ENCODE measurements at places on chromosomes 1 and 21.

GRCh38 chr1:21385022-21385421, 54.9 kb upstream of the NBPF3 start:
- DNase-seq: no peak

DNA sequence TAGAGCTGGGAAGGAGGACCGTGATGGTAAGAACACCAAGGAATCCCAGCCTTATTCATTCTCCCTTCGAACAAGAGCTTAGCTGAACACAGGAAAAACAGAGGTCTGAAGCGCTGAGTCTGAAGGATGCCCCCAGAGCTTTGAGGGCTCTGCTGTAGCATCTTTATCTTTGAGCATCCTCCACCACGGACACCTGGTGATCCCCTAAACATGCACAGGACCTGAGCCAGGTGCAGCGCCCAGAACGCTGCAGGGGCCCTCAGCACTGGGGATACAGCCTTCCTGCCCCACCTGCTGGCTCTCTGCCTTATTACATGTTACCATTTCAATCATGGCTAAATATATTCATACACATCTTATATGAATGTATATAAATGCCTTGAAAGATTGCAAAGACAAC, 7.7 kb upstream of the GPATCH4 start:
- peak; percentile 63 for DNase-seq

DNA sequence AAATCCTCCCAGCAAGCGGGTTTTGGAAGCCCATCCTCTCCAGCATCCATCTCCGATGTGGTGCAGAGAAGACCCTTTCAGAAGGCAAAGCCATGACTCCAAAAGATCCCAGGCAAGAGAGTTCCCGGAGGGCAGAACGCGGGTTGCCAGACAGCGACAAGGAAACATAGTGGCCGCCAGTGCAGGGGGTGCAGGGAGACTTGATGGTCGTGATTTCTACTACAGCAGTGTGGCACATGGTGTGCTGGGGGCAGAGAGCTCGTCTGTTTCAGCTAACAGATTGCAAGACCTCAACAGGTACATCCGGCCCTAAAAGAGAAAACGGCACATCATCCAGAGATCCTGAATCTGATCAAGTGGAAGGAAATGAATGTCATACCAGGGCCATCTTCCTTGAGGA, 74.3 kb downstream of the HLCS start:
- no peak for DNase-seq

DNA sequence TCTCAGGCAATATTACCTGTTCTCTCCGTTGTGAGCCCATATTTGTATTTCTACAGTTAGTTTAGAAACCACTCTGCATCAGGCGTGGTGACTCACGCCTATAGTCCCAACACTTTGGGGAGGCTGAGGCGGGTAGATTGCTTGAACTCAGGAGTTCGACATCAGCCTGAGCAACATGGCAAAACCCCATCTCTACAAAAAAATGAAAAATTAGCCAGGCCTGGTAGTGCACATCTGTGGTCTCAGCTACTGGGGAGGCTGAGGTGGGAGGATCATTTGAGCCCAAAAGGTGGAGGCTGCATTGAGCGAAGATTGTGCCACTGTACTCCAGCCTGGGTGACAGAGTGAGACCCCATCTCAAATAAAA, 19.7 kb upstream of the ID3 start:
- DNase-seq: no peak

GRCh38 chr1:27592232-27592930, 11.6 kb downstream of the AHDC1 start:
- DNase-seq: no peak

GRCh38 chr1:228415221-228415620, 1.4 kb downstream of the TRIM17 start:
- DNase-seq: no peak

GRCh38 chr1:44934791-44935190, 51.6 kb downstream of the EIF2B3 start:
- no peak for DNase-seq

DNA sequence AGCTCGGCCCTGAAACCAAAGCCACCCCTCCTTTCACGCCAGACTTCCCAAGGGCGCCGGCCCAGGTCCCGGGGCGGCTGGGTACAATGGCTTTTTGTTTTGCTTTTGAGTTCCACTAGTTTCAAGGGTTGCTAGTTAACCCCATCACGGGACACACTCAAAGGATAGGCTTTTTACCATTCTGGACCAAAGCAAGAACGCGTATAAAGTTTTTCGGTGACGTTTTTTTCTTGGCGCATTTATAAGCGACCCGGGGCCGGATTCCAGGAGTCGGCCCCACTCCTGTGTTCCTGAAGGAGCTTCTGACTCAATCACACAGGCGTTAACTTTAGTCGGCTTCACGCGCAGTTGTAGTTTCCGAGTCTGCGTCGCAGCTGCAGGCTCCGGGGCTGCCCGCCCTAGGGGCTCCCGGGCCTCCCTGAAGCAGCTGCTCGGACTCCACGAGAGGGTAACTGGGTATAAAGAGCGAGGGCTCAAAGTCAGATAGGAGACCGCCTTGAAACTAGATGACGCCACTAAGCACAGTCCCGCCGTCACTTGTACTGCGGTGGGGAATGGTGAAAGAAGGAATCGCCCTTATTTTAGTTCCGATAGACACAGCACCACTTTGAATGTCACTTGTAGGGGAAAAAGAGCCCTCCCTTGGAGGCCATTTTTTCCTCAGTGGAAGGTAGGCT, 707 bp upstream of the KLHL21 start:
- DNase-seq: peak; percentile 63

GRCh38 chr1:109383854-109384253, 13.9 kb downstream of the SORT1 start:
- no peak for DNase-seq

- DNase-seq: no peak
Observed at GRCh38 chr1:72869441-72869840, 587.1 kb upstream of the NEGR1 start.

GRCh38 chr1:233916706-233917105, 12.2 kb downstream of the SLC35F3 start:
- no peak for DNase-seq

- DNase-seq: no peak
Observed at GRCh38 chr1:91511386-91511785, 10.7 kb downstream of the CDC7 start.

GRCh38 chr1:54965624-54966340, 14.6 kb upstream of the TMEM61 start:
- no peak for DNase-seq

DNA sequence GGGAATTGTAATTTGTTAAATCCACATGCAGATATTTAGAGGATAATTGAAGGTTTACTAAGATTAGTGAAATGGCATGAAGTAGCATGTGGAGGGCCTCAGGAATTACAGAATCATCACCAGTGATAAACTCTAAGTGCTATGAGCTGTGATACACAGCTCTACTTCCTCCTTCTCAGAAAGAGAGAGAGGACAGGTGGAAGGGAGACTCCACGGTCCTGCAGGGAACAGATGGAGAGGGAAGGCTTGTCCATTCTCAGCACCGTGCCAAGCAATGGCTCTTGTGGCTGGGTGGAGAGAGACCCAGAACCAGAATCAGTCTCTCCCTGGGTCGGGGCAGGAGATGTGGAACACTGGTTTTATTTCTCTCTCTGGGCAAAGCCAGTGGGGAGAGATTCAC, 27.8 kb upstream of the LYPD8 start:
- no peak for DNase-seq

DNA sequence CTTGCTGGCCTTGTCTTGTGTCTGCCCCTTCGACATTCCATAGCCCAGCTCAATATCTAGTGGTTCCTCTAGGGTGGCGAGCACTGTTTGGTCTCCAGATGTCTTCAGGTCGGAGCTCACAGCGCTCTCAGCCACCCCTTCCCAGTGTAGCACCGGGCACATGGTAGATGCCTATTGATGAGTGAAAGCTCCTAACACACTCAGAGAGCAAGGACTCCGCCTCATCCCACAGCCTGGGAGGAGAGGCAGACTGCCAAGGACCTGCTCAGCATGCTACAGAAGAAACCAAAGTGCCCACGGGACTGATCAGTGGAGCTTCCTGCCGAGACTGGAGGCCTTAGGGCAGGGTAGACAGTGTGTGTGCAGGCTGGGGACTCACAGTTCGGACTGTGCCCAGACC, 10.9 kb downstream of the PCSK9 start:
- no peak for DNase-seq

GRCh38 chr1:17516303-17517214, 22.9 kb upstream of the ARHGEF10L start:
- DNase-seq: no peak

DNA sequence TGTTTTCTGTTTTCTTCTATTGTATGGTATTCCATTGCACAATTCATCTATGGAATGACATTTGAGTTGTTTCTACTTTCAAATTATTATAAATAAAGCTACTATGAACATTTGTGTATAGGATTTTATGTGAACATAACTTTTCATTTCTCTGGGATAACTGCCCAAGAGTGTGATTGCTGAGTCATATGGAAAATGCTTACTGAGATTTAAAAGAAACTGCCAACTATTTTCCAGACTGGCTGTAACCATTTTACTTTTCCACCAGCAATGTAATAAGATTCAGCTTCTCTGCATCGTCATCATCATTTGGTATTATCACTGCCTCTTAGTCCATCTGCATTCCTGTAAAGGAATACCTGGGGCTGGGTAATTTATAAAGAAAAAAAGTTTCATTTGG, 779.6 kb upstream of the PRMT6 start:
- DNase-seq: no peak

GRCh38 chr1:154386643-154387352, 18.3 kb upstream of the IL6R start:
- peak; percentile 48 for DNase-seq

DNA sequence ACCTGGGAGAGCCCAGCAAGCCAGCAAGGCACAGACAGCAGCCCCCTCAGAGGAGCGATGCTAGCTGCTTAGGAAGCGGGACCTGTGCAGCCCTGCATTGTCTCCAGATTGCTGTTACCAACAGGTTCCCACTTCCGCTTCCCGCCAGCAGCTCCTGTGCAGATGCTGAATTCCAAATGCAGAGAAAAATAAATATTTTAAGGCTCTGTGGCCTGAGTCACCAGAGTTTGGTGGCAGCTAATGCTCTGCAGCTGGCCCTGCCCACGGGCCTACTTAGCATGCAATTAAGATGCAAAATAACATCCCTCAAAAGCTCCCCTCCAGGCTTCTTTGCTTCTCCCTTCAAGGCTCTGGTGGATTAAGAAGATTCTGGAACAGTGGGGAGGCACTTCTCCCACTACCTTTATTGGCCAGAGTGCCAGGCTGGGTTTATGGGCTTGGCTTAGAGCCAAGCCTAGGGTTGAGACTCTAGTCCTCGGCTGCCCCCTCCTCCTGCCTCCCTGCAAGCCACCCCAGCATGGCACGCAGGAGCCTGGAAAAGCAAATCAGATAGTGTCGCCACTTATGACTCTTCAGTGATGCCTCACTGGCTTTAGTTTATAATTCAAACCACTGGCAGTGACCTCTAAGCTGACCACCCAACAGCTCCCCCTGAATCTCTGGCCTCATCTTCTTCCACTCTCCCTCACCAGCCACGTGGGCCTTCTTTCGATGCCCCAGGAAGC, 207.1 kb upstream of the ZC3H12A start:
- no peak for DNase-seq

GRCh38 chr1:1799716-1800115, 21.4 kb upstream of the NADK start:
- DNase-seq: no peak

GRCh38 chr21:25904044-25904695, 169.4 kb downstream of the GABPA start:
- no peak for DNase-seq

DNA sequence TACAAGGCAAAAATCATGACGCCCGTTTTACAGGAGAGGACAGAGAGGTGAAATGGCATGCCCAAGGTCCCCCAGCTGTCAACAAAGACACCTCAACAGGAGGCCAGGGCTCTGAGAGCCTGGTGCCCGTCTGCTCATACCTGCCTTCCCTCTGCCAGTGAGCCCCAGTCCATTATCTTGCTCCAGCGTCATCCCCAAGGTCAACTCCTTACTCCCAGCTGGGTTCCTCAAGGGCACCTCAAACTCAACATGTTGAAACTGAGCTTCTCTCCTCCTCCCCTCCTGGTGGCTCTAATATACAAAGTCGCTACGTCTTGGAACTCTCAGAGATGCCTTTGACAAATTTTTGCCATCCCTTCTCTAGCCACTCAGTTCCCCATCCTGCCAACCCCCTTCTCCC, 3.2 kb downstream of the PBXIP1 start:
- DNase-seq: no peak

- DNase-seq: no peak
Observed at GRCh38 chr1:40583980-40584379, 52.5 kb downstream of the ZNF684 start.

DNA sequence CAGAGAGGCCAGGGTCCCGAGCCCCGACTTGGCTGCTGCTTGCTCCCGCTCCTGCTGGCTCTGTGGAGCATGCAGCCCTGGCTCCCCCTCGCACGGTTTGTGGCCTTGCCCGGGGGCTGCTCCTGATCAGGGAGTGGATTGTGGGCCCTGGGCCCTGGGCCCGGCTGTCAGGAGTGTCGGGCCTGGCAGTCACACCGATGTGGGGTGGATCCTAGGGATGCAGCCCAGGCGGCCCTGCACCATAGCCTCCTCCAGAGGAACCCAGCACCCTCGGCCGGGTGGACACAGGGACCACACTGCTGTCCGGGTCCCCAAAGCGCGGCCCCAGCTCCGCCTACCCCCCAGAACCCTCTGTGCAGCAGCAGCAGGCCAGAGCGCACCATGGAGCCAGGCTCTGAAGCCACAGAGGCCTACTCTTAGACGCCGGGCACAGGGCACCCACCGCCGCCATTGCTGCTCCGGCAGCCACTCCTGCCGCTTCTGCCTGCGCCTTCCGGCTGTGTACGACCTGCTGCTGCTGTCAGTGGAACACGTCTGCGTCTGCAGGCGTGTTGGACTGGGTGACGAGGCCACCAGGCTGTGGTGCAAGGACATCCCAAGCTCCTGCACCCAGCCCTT, 9.4 kb downstream of the SLX9 start:
- no peak for DNase-seq

- no peak for DNase-seq
Observed at GRCh38 chr1:176531921-176532897, 69.2 kb downstream of the PAPPA2 start.

DNA sequence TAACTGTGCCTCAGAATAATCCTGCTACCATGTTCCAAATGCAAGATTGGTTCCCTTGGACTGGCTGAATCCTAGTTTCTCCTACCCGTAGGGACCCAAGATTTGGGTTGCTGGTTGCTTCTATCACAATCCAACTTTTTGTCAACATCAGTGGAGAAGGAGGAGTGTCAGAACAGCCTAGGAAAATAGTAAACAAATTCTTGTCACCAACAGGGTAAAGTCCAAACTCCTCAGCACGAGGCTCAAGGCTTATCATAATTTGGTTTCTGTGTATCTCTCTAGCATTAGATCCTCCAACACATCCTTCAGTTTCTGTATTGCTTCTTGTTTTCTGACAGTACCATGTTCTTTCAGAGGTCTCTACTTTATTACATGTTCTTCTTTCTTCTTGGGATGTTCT, 370.2 kb upstream of the DAB1 start:
- DNase-seq: no peak

Measured in activated CD4-positive, alpha-beta memory T cell treated with anti-CD3 and anti-CD28 coated beads, Interleukin-2, amount 10 ng/mL, durations not matched to agents 7 days and 5 days (primary cell).